Smooth muscle cell of trachea (primary cell): ENCODE measurements at places on chromosomes 11 and 22. TPM values are rescaled to one million over a fixed set of nuclear protein-coding genes. Genes with fewer than 3 reads are reported as not detected.

The FXYD2 gene
- total RNA-seq: 0.33 and 0.44 TPM in 2 replicates

The GRIK4 gene
- 0.15 and 0.99 TPM in 2 replicates for total RNA-seq

The NFAM1 gene
- under 0.01 and 0.29 TPM in 2 replicates for total RNA-seq

The SYTL2 gene
- 52.8 and 91.6 TPM in 2 replicates for total RNA-seq

The CDC42EP2 gene
- total RNA-seq: 33.2 and 47.8 TPM in 2 replicates

The OR52N5 gene
- not detected in 2 replicates for total RNA-seq

The MUC6 gene
- total RNA-seq: under 0.01 TPM in 1 of 2 replicates, not detected in the other

The PYGM gene
- total RNA-seq: 1.3 and 2.2 TPM in 2 replicates

The OSM gene
- total RNA-seq: not detected in 2 replicates

The KRTAP5-7 gene
- 0.17 TPM in 1 of 2 replicates, not detected in the other for total RNA-seq

The OR51A4 gene
- not detected in 2 replicates for total RNA-seq

The PRCP gene
- total RNA-seq: 46.3 and 61.7 TPM in 2 replicates

The LRRC56 gene
- 0.73 and 1.5 TPM in 2 replicates for total RNA-seq

The SLC6A5 gene
- total RNA-seq: under 0.01 TPM in 1 of 2 replicates, not detected in the other

The MS4A14 gene
- total RNA-seq: not detected in 2 replicates

The ANO9 gene
- 0.17 TPM in 1 of 2 replicates, not detected in the other for total RNA-seq

The SCN2B gene
- under 0.01 and 0.99 TPM in 2 replicates for total RNA-seq

The ART1 gene
- not detected in 2 replicates for total RNA-seq

The DDI1 gene
- total RNA-seq: not detected in 2 replicates

The FAM111B gene
- total RNA-seq: 0.17 and 8.7 TPM in 2 replicates

The CLDN5 gene
- total RNA-seq: 0.17 and 2.2 TPM in 2 replicates

The APOA1 gene
- total RNA-seq: 0.33 TPM in 1 of 2 replicates, not detected in the other

The NLRP14 gene
- 0.17 and 0.29 TPM in 2 replicates for total RNA-seq

The ABCC8 gene
- total RNA-seq: not detected in 2 replicates

The SCGB1D1 gene
- total RNA-seq: not detected in 2 replicates
